ENCODE measurements at places on chromosomes 13 and 19.

GRCh38 chr19:45187421-45188100 is 9.0 kb downstream of the BLOC1S3 start:
- DNase-seq: no peak

DNA sequence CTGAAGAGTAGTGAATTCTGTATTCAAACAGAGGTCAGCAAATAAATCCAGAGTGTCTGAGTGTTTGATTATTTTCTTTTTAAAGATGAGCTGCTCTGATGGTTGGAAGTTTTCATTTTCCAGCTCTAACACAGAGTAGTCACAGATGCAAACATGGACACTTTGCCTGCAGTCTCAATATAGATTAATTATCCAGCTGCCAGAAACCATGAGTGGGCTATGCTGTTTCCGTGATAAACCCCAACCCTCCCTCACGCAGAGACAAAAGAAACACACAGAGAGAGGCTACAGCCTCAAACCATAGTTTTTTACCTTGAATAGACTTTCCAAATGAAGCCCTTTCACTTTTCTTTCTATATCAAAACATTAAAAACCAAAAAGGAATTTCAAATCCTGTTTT is 884.7 kb downstream of the DIAPH3 start:
- no peak for DNase-seq

DNA sequence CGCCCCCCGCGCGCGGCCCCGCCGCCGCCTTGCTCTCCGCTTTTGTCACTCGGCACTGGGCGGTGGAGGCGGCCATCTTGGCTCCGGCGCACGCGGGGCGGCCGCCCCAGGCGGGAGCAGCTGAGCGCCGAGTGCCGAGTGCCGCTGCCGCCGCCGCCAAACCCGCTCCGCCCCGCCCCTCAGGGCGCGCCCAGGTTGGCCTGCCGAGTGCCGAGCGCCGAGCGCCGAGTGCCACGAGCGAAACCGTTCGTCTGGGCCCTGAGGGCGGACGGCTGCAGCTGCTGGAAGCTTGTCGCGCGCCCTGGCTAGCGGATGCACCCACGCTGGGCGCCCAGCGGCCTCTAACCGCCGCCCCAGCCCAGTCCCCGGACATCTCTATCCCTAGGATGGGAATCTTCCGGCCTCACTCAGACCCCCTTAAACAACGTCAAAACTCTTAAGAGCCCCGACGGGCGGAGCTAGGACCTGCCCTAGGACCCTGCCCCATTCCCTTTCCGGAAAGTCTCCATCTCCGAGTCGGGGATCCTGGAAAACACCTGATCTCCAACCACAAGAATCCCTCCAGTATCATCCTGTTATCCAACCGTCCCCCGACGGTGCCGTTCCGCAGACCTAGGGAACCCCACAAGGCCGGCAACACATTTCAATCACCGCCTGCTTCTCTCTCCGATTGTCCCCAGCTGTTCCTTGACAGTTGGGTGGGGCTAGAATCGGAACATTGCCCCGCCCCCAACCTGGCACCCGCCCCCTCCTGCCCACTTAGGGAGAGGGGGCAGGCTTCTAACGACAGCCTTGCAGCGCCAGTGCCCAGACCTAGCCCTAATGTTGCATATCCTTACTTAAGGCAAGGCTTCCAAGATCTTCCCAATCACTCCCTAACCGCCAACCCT is 14.1 kb upstream of the AKAP8L start:
- peak; percentile 67 for DNase-seq

DNA sequence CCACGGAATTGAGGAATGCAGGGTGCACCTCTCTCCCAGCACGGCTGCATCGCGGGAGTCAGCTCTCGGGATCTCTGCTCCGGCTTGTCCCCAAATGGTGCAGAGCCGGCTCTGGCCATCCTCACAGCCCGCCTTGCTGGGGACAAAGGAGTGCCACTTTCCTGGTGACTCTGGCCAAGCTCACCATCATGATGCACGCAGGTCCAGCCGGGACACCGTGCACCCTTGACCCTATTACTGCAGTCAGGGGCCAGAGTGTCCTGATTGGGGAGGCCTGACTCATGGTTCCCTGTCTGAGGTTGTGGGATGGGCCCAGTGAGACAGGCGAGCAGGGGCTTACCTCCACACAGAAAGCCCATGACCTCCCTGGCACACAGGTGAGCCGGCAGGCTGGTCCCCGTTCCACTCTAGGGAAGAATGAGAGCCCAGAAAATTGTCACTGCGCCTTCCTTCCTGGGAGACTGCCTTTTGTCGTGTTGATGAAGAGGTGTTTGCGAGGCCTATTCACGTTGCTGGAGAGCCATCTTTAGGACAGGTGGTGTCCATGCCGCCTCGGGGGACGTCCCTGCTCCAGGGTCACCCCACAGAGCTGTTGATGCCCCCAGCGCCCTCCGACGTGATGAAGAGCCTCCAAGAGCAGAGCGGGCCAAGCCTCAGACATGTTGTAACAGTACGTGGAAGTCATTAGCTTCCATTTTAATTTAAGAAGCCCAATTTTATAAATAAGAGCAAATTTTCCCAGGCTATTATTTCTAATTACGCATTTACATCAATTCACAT is 18.5 kb upstream of the VSTM2B start:
- DNase-seq: no peak

DNA sequence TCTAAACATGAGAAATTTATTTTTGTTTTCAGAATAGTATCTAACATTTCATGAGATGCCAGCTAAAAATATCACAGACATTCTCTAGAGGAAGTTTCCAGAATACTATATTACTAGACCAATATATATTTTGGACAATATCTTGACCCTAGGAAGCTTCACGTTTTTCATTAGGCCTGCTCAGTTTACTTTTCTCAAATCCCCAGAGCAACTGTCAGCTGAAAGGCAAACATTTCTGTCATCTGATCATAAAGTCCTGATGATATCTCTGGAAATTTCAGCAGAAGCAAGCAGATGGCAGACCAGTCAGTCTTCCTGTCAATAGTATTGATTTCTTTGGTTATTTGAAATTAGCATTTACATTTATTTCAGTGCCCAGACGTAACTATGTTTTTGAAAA is 4.0 kb downstream of the POSTN start:
- no peak for DNase-seq

GRCh38 chr19:38003438-38004185 is 96.6 kb downstream of the SIPA1L3 start:
- DNase-seq: no peak

- no peak for DNase-seq
Observed at GRCh38 chr13:106471957-106472543, 63.4 kb downstream of the EFNB2 start.

DNA sequence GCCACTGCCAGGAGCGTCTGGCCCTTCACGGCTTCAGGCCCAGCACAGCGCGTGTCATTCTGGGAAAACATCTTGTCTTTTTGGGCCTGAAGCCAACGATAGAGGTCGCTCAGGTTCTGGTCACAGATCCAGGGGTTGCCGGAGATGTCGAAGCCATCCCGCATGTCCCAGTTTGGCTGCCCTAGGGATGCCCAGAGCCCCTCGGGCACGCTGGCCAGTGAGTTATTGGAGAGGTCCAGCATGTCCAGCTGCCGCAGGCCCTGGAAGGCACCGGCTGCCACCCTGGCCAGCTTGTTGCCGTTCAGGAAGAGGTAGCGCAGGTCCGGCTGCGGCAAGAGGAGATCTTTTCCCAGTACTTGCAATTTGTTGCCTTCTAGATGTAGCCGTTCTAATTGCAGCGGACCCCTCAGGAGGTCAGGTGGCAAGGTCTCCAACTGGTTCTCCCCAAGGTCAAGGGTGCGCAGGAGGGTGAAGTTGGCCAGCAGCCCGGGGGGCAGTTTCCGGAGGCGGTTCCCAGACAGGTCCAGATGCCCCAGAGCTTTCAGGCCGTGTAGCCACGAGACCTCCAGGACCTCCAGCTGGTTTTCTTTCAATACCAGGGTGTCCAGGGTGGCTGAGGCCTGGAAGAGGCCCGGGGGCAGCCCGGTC is 1.8 kb downstream of the LRG1 start:
- no peak for DNase-seq

- DNase-seq: no peak
Observed at GRCh38 chr19:41688098-41688497, at the start of gene CEACAM7. TSS of gene CEACAM7 (minus strand) at chr19:41688270. CDS start at chr19:41688165, 105 bp downstream.

DNA sequence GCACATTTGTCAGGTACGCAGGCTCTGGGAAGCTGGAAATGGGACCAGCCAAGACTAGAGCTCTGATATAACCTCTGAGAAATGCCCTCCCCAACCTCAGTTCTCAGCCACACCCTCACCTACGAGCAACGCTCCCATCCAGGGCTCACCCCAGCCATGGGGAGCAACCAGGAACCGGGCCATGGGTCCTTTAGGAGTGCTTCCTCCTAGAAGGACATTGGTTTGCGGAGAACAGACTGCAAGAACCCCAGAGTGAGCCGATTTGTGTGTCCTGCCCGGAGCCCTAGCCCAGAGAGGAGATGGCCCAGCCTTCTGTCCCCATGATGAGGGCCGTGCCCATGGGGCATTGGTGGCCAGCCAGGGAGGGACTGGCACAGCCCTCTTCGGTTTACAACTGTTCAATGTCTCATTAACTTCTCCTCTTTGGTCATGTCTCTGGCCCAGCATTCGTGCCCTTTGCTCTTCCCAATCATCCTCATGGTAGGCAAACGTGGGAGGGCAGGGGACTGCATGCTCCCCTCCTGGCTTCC is 32.9 kb upstream of the IGSF23 start:
- no peak for DNase-seq

DNA sequence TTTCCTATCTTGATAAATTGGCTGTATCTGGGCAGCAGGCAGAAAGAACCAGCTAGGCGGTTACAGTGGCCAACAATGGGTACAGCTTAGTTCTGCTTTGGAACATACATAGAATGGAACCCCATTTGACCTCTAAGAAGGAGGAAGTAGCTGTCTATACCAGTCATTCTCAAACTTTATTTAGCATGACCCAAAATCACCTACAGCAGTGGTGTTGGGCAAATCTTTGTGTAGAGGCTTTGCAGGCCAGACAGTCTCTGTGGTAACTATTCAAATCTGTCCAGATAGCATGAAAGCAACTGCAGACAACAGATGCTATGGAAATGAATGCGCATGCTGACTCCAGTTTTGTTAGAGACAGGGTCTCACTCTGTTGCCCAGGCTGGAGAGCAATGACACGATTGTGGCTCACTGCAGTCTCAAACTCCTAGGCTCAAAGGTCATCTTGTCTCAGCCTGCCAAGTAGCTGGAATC is 12.0 kb upstream of the KCNC3 start:
- no peak for DNase-seq

DNA sequence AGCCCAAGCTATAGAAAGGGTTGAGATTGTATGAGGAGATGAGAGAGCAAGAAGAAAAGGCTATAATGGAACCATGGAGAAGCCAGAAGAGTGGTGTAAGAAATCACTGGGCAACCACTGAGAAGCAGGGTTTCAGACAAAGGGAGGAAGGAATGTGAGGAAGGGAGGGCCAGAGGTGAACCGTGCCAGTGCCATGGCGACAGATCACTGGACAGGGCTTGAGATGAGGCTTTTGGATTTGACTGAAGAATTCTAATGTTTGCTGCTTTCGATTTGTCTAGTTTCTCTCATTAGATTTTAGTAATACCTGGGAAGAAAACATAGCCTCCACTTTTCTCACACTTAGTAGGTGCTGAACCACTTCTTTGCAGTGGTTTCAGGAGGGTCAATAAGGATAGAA is 6.3 kb upstream of the GPR183 start:
- DNase-seq: no peak

- no peak for DNase-seq
Observed at GRCh38 chr13:94710881-94711560, 1.3 kb downstream of the SOX21 start.

DNA sequence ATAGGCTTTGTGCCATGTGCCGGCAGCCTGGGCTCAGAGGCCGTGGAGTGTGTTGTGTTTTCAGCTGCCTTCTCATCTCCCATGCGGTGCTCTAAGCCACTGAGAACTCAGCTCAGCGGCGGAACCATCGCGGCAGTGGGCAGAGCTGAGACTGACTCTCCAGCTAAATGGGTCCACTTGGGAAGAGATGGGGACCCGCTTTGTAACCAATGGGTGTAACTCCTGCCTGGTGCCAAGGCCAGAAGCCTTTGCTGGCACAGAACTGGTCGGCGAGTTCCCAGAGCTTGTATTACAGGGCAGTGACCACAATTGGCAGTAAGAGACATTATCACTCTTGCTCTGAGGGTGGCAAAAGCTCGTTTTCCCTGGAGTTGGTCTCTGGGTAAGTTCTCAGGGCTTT is 183.0 kb downstream of the STK24 start:
- DNase-seq: no peak

- DNase-seq: no peak
Observed at GRCh38 chr19:40225440-40226305, 816 bp downstream of the CCNP start.

DNA sequence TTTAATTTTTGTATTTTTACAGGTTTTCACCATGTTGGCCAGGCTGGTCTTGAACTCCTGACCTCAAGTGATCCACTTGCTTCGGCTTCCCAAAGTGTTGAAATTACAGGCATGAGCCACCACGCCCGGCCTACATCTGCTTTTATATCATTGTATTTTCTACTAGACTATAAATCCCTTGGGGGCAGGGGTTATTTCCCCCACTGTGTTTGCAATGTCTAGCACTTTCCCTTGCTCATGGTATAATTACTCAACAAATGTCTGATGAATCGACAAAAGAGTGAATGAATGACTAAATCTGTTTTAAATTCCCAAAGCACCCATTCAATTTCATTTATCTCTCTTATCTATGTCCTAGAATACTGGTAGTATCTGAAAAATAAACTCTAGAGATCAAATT is 244.5 kb upstream of the CSNK1A1L start:
- DNase-seq: no peak

DNA sequence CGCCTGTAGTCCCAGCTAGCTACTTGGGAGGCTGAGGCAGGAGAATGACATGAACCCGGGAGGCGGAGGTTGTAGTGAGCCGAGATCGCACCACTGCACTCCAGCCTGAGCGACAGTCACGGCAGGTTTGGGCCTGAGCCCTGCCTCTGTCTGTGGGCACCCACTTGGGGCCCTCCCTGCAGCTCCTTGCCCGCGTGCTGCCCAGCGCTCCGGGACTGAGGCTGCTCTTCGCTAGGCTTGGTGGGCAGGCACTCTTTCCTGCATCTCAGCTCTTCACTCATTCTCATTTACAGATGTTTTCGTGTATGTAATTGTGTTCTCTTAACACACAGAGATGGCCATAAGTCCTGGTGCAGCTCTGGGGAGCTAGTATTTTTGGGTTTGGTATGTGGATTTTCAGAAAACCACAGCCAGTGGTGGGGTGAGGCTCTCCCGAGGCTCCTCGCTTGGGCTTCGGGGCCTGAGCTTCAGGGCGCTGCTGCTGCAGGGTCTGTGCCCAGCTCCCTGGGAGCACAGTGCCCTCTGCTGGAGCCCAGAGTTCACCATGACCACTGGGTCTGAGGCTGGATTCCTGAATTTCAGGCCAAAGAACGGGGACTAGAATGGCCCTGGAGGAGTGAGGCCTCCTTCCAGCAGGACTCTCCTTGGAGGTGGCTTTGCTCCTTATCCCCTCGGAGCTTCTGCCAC is 15.2 kb downstream of the UPF1 start:
- no peak for DNase-seq

DNA sequence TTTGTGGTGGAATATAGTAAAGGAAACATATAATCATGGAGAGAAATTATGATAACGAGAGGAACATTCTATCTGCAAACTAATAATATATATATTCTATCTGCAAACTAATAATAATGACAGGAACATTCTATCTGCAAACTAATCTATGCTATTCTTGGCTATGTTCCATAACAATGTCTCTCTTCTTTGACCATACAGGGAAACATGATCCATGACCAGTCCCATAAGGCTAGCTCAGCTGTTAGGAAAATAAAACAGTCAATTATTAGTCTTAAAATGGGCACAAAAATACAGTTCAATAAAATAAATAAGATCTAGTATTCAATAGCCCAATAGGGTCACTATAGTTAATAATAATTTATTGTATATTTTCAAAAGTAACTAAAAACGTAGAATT is 707.8 kb upstream of the PCDH20 start:
- no peak for DNase-seq

GRCh38 chr13:29411481-29411880 is 184.0 kb downstream of the SLC7A1 start:
- DNase-seq: no peak

Measured in stimulated activated CD8-positive, alpha-beta memory T cell treated with anti-CD3 and anti-CD28 coated beads, Interleukin-4, amount 100 ng/mL, for 1 hour (primary cell).